ENCODE measurements at places on chromosomes 6 and 20.

DNA sequence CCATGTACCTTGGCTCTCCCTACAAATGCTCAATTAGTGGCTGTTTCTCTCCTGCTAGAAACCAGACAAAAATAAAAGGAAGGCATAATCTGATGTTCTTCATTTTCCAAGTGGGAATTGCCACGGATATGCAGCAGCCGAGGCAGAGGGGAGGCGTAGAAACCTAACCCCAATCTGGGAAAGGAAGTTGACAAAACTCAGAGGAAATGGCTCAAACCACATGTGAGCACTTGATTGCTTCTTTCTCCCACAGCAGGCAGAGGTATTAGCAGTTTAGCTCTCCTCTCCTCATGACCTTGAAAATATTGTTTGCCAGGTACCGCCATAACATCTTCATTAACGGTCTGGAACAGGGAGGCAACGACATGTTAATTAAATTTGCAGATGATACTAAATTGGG, 3.8 kb upstream of the MLN start:
- no peak for DNase-seq

DNA sequence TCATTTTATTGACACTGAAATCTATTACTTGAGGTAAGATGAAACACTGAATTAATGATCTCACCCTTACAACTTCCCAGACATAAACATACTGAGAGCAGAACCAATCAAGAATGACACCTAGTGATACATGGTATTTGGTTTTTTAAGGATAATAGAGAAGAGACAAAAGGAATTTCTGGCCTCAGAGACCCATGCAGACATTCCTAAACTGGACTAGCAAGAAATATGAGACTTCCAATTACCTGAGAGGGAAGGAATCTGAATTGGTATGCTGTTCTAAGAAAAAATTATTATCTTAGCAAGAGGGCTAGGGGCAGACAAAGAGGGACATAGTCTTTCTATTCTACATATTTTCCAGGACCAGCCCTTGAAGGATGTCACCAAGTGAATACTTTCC, 141.1 kb downstream of the BMP5 start:
- no peak for DNase-seq

- no peak for DNase-seq
These were observed 203.9 kb downstream of the PHF3 start for GRCh38 chr6:63839485-63839884.

- peak; percentile 51 for DNase-seq
These were observed 15.4 kb downstream of the ENPP3 start for GRCh38 chr6:131652472-131652871.

DNA sequence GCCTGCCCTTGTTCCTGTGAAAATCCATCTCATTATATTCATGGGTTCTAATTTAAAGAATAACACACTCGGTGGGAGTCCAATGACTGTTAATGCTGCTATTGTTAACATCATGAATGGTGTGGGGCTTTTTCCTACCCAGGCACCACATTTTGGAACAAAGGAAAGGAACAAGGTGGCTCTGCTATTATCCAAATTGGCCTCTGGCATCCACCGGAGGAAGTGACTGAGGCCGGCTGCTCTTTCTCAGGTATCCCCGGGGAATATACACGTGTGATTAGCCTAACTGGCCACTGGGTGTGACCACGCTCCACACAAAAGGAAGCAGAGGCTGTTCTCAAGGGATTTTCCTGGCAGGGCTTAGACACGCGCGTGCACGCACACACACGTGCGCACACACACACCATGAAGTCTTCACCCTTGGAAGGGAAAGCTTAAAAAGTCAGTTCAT, 601.2 kb upstream of the ARID1B start:
- peak; percentile 23 for DNase-seq

DNA sequence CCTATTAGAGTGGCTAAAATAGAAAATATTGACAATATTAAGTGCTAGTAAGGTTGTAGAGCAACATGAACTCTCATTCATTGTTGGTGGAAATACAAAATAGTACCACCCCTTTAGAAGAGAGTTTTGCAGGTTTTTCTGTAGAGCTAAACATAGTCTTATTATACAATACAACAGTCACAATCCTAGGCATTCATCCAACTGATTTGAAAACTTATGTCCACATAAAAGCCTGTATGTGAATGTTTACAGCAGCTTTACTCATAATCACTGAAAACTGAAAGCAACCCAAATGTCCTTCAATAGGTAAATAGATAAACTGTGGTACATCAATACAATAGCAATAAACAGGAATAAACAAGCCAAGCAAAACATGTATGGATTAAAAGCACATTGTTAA, 162.6 kb upstream of the PRND start:
- DNase-seq, result no peak

DNA sequence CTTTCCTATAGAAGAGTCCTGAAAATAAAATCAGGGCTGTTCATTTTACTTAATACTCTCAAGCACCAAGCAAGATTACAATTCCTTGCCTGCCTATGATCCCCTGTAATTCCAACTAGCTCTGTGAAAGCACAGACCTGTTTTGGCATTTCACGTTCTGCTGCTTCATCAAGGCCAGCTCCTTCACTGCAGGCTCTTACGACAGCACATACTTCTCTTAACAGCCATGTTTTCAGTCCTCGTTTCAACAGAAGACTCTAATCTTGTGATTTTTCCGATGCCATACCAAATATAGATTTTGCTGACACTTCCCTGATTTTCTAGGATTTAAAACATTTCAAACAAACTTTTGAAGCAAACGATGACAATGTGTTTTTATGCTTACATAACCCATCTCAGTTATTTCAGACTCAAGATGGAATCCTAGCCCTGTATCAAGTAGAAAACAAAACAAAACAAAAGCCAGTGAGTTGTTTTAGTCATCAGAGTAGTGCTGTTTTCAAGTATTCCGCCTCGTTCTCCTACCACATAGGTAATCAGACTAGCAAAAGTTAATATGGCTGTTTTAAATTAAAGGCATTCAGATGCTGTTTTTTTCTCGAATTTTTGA, 616.5 kb upstream of the CITED2 start:
- DNase-seq, result no peak

DNA sequence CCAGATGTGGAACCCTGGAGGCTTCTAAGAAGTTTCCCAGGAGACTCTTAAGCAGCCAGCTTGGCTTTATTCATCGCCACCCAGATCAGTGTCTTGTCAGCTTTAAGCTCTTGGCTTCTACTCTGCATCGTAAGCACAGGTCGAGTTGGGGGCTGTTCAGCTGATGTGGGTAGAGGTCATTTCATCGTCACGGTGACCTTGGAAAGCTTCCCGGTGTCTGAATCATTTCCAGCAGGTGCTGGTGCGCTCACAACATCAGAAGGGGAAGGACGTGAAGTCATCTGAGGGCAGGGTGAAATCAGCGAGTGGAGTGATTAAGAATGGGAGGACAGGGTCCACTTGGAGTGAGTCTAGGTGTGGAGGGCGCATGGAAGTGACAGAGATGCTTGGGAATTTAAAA, 112.6 kb downstream of the SASH1 start:
- no peak for DNase-seq

GRCh38 chr6:27251112-27251605, 3.7 kb downstream of the PRSS16 start:
- peak; percentile 93 for DNase-seq

GRCh38 chr6:17204533-17204932, 76.6 kb upstream of the RBM24 start:
- no peak for DNase-seq

- DNase-seq, result peak; percentile 54
These were observed 138.4 kb upstream of the TNFAIP3 start for GRCh38 chr6:137728386-137729349.

- DNase-seq, result peak; percentile 64
These were observed 155.1 kb upstream of the ENPP5 start for GRCh38 chr6:46325561-46326530.

DNA sequence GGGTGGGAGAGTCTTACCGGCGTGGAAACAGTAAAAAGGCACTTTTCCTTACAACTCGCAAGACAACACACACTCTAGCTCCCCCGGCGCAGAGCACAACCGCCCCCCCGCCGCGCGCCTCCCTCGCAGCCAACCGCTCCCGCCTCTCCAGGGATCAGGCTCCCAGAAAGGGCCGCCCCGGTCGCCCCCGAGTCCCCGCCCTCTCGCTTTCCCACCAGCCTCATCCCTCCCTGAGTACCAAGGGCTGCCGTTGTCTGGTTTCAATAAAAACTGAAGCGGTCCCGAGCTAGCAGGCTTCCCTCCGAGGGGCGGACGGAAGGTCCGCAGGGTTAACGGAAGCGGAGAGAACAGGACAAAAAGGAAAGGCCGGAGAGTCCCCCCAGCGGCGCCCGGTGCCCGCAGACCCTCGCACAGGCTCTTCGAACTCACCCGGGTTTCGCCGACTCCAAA, 804 bp downstream of the ELOVL5 start:
- peak; percentile 83 for DNase-seq

GRCh38 chr20:50442512-50442911, 67.7 kb upstream of the PTPN1 start:
- DNase-seq, result no peak

DNA sequence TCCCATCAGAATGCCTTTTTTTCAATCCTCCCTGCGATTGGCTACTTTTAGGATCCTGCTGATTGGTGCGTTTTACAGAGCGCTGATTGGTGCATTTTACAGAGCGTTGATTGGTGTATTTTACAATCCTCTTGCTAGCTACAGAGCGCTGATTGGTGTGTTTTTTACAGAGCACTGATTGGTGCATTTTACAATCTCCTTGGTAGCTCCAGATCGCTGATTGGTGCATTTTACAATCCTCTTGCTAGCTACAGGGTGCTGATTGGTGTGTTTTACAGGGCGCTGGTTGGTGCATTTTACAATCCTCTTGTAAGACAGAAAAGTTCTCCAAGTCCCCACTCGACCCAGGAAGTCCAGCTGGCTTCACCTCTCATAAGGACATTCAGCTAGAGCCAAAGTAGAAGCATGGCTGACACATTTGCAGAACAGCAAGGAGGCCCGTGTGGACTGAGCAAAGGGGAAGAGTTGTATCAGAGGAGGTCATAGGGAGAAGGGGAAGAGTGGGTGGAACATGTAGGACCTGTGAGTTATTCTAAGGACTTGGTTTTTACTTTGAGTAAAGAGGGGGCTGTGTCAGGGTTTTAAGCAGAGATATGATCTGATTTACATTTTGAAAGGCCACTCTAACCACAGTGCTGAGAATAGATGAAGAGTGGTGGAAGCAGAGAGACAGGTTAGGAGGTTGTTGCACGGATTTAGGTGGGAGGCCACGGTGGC, 2.6 kb downstream of the ALDH5A1 start:
- no peak for DNase-seq

DNA sequence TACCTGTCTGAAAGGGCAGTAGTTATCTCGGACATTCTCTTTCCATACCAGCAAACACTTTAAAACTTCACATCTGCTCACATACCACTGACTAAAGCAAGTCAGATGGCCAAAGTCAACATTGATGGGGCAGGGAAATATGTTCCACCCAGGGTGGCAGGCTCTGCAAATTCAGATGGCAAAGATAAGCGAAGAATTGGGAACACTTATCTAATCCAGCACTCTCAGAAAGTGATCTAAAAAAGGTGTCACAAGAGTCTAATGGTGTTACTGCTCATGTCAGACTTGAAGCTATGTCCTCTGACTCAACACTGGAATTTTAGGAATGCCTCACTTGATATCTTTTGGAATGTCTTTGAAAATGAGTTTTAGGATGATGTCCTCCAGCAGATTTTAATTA, 1086.2 kb downstream of the KIF16B start:
- peak; percentile 23 for DNase-seq

GRCh38 chr6:122735582-122735981, 43.9 kb upstream of the FABP7 start:
- no peak for DNase-seq

DNA sequence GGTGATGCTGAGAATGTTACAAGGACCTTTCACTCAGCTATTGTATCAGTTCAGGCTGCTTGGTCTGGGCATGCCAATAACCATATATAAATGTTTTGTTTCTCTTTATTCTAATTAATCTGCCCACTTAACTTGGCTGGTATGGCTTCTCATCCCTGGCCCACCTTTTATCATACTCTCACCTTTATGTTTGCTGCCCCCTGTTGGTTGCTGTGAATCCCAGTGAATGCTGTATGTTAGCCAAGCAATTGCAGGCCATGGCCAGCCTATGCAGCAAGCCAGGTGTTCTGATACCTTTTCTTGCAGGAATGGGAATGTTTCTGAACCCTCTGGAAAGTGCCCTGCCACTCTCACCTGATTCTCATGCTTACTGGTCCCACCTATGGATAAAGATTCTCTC, 54.6 kb downstream of the PCSK2 start:
- DNase-seq, result peak; percentile 23

GRCh38 chr20:50259705-50260478, 69.3 kb downstream of the CEBPB start:
- DNase-seq, result no peak

DNA sequence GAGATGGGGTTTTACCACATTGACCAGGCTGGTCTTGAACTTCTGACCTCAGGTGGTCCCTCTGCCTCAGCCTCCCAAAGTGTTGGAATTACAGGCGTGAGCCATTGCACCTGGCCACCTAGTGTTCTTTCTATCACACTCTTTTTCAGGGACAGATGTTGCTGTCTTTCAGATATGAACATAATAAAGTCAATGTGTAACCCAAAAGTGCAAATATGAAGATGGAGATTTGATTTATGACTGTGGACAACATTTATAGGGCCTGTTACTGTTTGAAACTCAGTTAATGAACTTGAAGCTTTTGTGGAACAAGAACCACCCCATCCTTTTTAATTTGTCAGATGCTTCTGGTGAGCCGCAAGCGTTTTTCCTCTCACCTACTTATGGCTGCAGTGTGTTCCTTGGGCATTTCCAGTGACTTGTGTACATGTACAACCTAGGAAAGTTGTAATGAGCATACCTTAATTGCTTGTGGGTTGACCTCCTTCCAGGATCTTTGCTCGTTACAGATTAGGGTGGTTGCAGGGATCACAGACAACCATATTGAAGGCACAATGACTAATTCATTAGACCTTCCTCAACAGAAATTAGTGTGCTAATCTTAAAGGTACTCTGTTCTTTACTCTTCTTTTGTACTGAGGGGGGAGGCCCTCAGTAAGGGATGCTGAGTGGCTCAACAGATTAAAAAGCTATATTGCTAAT, 6.8 kb downstream of the TBPL1 start:
- no peak for DNase-seq

- peak; percentile 79 for DNase-seq
These were observed 5.1 kb upstream of the TCEA2 start for GRCh38 chr20:64057628-64058498.

DNA sequence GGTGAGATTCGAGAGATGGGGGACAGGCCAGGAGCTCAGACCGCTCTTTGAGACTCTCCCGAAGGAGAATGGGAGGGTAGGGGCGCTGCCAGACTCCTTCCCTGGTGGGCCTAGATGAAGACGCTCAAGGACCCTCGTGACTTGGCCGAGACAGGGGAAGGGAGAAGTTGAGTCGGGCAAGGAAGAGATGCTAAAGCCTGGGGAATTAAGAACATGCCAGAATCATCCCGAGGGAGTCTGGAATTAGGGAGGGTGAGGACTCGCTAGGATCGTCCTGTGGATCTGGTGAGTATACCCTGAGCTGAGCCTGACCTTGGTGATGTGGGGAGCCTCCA, 529 bp downstream of the UBE2C start:
- no peak for DNase-seq

- no peak for DNase-seq
These were observed 28.9 kb upstream of the RALGAPA2 start for GRCh38 chr20:20741087-20742045.
